Stomach (tissue), 19 donors: ENCODE measurements at places on chromosomes 6 and 20. TPM values are rescaled to one million over a fixed set of nuclear protein-coding genes. Genes with fewer than 3 reads are reported as not detected.

- no peak for DNase-seq
These were observed 545.1 kb upstream of the IRAK1BP1 start for GRCh38 chr6:78322068-78322845.

DNA sequence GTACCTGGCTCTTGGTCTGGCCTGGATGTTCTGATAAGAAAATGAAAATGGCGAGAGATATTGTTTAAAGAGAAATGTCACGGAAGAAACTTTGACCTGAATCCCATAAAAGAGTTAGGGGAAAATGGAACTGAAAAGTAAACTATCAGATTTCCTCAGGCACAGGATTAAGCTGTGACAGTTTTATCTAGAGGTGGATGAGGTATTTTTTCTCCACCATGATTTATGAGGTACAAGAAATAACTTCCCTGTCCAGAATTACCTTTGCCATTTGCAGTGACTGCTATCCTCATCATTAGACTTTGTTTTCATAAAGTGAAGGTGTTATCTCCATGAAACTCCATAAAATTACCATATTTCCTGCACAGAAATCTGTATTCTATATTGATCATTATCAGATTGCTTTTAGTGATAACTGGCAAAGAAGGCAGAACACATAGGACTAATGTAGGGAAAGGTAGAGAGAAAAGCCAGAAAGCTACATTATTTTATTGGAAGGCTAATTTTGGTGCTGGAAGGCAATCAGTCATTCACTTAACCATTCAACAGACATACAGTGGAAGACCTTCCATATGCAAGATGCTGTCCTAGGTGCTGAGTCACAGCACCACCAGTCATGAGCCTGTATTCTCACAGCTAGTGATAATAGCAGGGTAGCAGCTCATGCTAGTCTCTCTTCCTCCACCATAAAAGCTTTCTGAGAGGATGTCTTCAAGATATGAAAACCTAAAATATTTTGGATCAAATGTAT, 427.3 kb upstream of the CITED2 start:
- DNase-seq: peak; percentile 29

GRCh38 chr6:124978451-124979293, 16.4 kb downstream of the RNF217 start:
- no peak for DNase-seq

- DNase-seq: no peak
These were observed 48.4 kb downstream of the PLAGL2 start for GRCh38 chr20:32158943-32159660.

DNA sequence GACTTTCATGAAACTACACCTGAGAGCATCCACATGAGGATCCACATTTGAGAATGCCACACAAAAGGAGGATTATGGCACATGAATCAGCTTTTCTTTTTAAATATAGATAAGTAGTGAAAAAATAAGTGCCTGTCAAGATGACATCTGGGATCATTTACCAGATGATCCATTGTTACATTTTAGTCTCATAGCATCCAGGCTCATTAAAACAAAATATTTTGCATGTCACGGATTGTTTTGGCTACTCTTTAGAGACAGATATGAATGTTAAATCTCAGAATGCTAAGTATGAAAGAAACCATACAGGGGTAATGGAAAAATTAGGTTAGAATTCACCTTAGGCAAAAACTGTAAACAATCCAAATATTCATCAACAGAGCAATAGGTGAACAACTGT, 66.7 kb downstream of the MYO6 start:
- no peak for DNase-seq

DNA sequence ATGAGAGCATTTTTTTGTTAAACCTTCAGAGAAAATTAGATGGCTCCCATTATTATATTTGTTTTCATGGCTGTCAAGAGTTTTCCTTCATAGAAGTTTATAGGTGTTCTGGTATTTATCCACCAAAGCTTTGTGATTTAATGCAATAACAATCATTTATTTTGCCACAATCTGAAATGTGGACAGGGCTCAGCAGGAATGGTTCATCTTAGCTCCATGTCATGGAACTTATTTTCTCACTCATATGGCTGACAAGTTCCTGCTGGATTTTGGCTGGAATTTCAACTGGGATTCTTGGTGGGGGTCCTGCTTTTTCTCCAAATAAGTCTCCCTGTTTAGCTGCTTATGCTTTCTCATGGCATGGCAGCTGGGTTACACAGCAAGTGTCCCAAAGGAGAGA, 876.7 kb downstream of the QKI start:
- DNase-seq: no peak

DNA sequence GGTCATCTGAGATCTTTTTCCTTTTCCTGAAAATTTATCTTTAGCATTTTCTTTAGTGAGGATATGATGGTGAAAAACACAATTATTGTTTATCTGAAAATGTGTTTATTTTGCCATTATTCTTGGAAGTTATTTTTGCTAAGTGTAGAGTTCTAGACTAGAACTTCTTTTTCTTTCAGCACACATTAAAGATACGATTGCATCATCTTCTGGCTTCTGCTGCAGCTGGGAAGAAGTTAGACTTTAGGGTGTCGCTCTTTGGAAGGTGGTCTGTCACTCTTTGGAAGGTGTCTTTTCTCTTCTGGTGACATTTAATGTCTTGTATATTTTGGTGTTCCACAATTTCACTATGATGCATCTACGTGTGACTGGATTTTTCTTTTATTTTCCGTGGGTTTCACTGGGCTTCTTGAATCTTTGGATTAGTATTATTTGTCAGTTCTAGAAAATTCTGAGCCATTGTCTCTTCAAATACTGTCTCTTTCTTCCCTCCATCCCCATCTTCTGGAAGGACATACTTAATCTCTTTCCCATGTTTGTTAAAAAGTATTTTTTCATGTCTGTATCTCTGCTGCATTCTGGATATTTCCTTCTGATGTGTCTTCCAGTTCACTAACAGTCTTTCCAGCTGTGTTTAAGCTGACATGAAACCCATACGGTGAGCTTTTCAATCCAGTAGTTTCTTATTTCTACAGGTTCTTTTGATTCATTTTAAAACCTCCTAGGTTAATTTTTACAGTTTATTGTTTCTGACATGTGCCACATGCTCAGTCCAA, 81.0 kb downstream of the AGPAT4 start:
- no peak for DNase-seq

DNA sequence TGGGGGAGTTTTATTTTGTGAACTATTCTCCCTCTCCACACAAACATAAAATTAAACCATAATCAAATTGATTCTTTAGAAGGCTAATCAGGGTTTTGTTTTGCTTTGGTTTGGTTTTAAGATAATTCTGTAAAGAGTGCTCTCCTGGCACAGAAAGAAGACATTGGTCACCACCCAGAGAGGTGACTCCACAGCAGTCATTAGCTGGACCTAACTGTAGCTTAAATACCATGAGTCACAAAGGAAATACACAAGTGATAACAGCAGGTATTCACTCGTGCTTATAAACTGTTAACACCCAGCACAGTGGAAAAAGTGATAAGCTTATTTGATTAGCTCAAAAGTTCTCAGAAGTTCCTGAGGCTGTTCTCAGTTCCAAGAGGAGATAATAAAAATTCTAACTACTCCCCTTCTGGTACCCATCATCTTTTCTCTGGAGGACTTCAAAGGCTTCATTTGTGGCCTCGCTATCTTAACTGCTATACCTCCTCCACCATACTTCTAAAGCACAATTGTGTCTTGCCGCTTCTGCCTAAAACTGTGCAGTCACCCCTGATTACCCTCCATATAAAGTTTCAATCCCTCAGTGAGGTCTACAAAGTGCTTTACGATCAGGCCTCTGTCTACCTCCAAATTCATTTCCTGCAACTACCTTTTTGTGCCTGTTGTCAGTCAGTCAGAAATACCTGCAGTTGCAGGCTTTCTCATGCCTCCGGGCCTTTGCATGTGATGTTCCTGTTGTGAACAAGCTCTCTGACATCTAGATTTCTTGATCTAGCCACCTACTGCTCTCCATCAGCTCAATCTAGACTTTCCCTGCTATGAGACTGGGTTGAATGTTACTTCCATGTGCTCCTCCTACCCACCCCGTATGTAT, 201.1 kb downstream of the SAMD5 start:
- peak; percentile 59 for DNase-seq

DNA sequence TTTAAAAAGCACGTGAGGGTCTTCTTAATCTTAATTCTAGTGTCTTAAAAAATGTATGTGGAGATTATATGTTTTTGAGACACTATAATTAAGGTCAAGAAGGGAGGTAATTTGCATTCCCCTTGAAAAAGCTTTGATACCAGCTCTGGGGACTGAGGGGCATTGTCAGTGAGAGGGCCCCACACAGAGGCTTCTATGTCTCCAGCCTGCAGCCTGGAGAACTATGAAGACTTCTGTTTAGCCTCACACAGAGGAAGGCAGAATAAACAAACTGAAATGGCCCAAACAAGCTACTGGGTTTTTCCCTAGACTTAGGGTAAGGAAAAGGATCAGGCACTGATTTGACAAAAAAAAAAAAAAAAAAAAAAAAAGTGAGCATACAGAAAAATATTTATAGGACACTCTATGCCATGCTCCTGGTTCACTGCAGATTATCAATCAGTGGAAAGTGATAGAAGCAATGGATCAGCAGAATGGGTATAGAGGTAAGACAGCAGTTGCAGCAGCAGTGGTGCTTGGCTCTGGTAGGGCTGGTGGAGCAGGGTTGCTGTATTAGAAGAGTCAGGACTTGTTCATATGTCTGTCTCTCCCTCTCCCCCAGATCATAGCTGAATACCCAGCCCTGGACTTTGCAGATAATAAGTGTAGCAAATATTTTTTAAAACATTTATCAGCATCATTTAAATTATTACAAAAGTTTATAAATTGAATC, 85.4 kb downstream of the KLHL32 start:
- DNase-seq: no peak

- DNase-seq: peak; percentile 28
These were observed 333.8 kb downstream of the PKHD1 start for GRCh38 chr6:51753635-51754034.

- no peak for DNase-seq
These were observed 365.7 kb downstream of the MAFB start for GRCh38 chr20:40323361-40323794.

- DNase-seq: no peak
These were observed 17.1 kb upstream of the SMIM13 start for GRCh38 chr6:11076540-11076939.

GRCh38 chr20:62232770-62233645, 5.3 kb upstream of the OSBPL2 start:
- peak; percentile 46 for DNase-seq

DNA sequence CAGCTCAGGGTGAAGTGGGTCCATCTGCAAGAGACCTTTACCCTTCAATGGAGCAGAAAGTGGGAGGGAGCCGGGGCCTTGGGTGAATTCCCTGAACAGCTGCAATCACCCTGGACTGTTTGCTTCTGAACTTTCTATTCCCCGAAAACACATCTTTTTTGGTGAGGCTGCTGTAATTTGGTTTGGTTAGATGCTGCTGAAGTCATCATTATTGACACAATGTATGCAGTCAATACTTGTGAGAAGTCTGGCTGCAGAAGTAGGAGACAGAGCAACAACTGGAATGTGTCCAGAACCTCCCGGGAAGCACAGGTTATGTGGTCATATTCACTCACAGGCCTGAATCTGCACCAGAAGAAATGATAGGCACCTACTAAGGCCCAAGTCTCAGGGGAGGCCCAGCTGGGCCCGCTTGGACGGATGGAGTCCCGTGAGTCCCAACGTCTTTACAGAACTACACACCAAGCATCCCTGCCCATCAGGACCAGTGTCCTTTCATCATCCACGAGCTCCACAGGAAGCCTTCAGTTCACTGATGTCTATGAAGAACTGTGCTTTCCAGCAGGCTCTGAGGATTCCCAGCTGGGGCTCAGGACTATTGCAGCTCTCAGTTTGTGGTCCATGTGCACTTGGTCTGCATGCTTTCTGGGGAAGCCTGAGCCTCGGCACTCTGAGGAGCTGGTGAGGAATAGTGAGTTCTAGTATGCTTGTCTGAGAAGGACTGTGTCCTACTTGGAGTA, 177.6 kb downstream of the THBS2 start:
- no peak for DNase-seq

DNA sequence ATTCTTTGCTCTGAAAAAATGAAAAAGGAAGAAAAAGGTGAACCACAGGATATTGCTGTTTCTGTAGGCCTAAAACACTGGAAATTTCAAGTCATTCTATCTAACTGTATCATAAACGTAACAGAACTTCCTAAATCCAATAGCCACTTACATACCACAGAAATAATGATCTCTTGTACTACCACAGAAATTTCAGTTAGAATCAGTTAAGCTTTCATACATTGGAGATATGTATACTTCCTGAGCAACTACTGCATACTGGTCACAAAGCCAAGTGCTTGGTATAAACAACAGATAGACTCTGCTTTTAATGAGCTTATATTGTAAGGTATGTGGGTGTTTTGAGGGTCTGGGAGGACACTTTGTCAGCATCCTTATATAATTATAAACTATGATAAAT, 38.6 kb downstream of the VTA1 start:
- DNase-seq: no peak

DNA sequence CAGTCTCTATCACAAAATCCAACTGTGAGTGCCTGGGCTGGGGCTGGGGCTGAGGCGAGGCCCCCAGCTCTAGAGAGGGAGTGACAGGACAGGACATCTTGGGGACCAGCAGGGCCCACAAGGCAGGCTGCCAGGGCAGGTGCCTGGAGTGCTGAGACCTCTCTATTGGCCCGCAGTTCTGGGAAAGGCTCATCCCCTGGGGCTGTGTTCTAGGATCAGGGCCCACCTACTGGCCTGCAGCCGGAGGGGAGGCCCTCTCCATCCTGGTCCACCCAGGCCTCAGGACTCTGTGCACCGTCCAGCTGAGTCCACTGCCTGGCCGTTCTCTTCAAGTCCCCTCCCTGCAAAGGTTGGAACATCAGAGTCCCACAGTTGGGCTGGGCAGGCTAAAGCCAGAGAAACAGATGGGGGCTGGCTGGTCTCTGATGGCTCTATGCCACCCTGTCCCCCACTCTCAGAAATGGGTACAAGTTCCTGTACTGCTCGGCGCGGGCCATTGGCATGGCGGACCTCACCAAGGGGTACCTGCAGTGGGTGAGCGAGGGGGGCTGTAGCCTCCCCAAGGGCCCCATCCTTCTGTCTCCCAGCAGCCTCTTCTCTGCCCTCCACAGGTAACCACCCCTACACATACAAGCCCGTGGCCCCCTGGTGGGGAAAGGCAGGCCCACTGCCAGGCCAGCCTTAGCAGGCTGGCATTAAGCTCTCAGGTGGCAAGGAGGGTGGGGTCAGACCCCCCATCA, 9.0 kb downstream of the EMILIN3 start:
- no peak for DNase-seq

DNA sequence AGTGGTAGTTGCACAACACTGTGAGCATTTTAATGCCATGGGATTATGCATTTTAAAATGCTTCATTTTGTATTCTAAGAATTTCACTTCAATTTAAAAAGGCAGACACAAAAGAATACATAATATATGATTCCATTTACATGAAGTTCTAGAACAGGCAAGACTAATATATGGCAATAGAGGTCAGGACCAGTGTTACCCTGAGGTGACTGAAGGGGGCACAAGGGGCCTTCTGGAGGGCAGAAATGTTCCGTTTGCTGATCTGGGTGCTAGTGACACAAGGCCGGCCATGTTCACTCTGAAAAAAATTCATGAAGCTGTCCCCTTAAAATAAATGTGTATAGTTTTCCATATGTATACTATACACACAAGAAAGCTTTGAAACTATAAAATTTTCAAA, 28.5 kb downstream of the TASP1 start:
- no peak for DNase-seq

The RAB32 gene
- 4.6 TPM for total RNA-seq

The CLPSL2 gene
- total RNA-seq: not detected

The ZSCAN16 gene
- total RNA-seq: 9.0 TPM

The DDO gene
- 1.8 TPM for total RNA-seq

The E2F3 gene
- 11.1 TPM for total RNA-seq

The NHLRC1 gene
- total RNA-seq: not detected

The HTR1E gene
- total RNA-seq: not detected

The FRK gene
- 7.8 TPM for total RNA-seq

The PAX1 gene
- not detected for total RNA-seq

The LSM2 gene
- total RNA-seq: 11.7 TPM

The SEL1L2 gene
- not detected for total RNA-seq
